Stimulated activated naive CD8-positive, alpha-beta T cell treated with anti-CD3 and anti-CD28 coated beads, Interleukin-15, amount 100 ng/mL, for 72 hours (primary cell): ENCODE measurements at places on chromosomes 2 and 18.

- no peak for DNase-seq
These were observed 145.6 kb downstream of the TTC27 start for GRCh38 chr2:32773448-32773808.

DNA sequence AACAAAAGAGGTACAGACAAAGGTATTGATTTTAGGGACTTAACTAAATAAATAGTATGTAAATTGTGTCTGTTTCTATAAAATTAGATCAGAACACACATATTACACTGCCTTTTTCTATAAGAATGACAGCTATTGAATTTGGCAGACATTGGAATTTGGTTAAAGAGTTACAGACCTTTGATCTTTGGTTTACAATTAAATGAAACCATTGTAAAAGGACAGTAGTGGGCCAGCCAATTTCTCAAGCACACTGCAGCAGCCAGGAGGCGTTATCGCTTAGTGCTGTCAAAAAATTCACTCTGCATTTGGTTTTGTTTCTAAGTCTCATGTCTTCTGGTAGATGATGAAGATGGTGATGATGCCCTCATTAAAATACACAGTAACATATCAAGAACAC is 175.9 kb downstream of the NR4A2 start:
- no peak for DNase-seq

GRCh38 chr2:241857041-241857541 is 1.6 kb downstream of the PDCD1 start:
- DNase-seq: no peak

DNA sequence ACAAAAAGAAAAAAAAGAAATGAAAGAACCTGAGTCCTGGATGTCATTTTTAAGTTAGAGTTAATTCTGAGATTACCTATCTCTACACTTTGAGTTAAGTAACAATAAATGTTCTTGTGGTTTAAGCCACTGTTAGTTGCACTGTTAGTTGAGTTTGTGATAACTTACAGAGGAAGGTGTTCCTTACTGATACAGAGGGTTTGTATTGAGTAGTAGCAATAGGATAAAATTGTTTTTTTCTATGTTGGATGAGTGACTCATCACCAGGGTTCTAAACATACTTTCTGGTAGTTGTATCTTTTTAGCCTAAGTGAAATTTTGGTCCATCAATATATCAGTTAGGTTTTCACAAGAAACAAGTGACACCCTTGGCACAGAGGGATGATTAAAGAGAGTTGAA is 4.0 kb upstream of the LCLAT1 start:
- no peak for DNase-seq

DNA sequence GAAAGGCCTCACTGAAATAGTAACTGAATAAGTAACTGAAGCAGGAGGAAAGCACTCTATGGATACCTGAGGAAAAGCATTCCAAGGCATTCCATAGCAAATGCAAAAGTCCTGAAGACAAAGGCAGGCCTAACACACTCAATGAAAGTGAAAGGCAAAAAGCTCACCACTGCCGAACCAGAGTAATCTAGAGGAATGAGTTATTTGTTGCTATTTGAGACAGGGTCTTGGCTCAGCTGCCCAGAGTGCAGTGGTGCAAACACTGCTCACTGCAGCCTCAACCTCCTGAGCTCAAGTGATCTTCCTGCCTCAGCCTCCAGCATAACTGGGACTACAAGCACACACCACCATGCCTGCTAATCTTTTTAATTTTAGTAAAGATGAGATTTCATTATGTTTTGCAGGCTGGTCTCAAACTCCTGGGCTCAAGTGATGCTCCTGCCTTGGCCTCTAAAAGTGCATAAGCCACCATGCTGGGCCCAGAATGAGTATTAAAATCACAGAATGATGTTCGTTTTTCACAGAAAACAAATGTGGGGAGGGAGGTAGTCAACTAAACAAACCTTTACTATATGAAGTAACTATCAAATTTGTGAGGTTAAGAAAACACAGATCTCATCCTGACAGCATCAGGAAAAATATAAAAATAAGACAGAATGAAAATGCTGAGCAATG is 17.9 kb downstream of the PIAS2 start:
- DNase-seq: no peak

DNA sequence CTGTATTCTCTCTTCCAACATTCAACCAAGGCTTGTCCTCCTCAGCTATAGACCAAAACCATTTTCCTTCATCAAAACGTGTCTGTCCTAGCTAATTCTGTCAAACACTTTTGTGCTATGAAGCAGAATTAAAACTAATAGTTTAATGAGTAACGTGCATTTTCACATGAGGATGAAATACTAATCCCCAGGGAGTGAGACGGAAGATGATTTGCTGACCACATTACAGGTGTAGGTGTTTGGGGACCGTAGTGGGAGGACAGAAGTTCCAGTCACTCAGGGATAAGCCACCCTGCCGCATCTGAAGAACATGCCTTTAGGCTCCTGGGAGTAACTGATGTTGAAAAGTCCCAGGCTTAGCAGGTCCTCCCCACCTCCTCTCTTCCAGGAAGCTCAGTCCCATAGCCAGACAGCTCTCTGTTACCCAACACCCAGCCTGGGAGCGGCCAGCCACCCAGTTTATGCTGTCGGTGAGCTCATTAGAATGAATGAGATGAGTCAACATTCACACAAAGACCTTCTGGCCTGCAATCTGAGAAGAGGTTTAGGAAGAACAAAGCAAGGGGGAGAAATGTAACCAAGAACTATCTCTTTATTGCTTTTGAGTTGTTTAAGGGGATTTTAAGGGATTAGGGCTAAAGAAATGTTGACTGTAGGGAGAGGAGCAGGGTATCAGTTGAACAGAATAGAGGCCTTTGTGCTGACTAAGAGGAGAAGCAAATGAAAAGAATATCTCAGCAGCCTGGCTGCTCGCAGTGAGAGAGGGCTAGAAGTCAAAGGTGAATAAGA is 122.5 kb downstream of the FOXI3 start:
- no peak for DNase-seq

DNA sequence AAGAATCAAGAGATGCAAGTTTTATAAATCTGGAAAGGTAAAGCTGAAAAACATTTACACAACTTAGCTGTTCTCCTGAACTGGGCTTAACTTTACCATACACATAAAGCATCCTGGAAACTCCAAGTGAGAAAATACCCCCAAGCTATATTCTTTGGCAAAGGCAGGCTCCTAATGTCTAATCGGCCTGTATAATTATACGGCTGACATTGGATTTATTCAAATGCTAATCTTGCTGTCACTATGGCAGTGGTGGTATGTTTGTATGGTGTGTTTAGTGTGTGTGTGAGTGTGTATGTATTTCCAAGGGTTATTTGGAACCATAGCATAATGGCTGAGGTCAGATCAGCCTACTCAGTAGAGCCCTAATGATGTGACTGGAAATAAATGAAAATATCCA is 1031.8 kb upstream of the ZEB2 start:
- no peak for DNase-seq

DNA sequence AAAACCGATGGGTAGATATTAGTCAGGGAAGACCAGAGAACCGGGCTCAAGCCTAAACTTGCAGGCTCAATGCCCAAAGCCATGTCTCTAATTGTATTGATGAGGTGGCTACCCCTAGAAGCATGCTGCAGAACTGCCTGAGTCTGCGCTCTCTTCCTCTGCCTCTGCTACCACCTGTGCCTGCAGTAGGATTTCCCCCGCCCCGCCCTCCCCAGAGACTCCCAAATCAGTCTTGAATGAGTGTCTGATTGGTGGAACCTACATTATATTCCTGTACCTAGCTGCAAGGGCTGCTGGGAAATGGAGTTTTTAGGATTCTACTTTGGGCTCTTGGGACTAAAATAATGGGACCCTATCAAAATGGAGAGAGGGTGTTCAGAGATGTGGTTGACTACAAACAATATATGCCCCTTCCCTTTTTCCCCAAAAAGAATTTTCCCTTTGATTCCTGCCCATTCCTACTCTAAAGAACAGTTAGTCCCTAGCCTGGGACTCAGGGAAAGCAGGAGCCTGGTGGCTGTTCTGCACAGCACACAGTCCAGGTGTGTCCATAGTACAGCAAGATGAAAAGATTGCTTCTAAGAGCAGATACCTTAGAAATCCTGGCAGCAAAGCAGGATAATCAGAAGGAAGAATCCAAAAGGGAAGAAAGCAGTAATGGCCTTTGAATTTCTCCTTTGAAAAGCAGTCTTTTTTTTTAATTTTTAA is 12.5 kb downstream of the GRP start:
- DNase-seq: no peak

GRCh38 chr2:107635883-107636282 is 190.8 kb upstream of the RGPD4 start:
- DNase-seq: no peak

- DNase-seq: no peak
These were observed 11.1 kb downstream of the COLEC11 start for GRCh38 chr2:3606028-3606369.

DNA sequence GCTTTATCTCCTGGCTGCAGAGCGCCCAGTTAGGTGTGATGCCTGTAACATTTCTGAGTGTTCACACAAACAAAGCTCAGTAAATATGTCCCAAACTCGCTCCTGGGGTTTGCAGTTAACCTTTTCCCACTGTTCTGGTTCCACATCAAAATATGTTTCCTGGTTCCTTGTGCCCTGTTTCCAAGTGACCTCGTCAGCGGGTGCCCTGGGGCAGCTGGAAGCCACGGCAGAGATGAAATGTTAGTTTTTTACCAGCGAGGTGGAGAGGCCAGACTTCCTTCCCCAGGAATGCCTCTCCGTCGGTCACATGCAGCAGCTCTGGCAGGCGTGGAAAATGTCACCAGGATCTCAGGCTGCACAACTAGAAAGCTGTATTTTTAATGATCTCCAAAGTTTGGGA is 18.2 kb downstream of the NFATC1 start:
- no peak for DNase-seq

GRCh38 chr2:101047774-101048173 is 45.7 kb downstream of the RPL31 start:
- DNase-seq: no peak

- no peak for DNase-seq
These were observed 300.8 kb upstream of the MEX3C start for GRCh38 chr18:51498085-51498855.

DNA sequence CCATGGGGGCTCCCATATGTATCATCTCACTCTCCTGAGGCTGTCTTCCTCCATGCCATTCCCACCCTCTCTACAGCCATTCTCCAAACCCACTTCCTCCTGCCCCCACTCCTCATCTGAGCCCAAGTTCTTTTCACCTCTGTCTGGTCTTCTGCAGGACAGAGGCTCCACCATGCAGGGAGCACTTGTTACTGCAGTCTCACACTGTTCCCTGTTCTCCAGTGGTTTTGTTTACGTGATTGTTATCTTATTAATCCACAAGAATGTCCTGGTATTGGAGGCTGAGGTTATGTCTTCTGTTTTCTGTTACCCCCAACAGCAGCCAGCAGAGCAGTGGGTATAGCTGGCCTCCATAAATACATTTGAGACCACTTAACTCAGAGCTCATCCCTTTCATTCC is 51.4 kb downstream of the PAX8 start:
- DNase-seq: no peak

GRCh38 chr2:219178377-219179175 is 501 bp downstream of the RETREG2 start:
- no peak for DNase-seq

DNA sequence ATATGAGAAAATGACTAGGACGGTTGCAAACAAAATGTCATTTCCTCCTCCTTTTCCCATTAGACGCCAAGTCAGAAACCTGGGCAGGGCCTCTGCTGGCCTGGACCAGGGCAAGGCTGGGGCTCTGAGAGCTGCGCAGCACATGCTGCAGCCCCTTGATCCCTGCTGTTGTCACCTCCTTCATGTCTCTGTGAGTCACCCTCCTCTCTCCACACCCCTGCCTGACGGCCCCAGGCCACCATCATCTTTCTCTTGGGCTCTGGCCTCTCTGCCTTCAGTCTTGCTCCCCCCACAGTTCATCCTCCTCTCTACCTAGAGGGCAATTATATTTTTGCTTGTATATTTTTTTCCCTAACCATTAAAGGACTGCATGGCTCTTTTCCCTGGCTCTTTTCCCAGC is 10.0 kb downstream of the FLACC1 start:
- no peak for DNase-seq

DNA sequence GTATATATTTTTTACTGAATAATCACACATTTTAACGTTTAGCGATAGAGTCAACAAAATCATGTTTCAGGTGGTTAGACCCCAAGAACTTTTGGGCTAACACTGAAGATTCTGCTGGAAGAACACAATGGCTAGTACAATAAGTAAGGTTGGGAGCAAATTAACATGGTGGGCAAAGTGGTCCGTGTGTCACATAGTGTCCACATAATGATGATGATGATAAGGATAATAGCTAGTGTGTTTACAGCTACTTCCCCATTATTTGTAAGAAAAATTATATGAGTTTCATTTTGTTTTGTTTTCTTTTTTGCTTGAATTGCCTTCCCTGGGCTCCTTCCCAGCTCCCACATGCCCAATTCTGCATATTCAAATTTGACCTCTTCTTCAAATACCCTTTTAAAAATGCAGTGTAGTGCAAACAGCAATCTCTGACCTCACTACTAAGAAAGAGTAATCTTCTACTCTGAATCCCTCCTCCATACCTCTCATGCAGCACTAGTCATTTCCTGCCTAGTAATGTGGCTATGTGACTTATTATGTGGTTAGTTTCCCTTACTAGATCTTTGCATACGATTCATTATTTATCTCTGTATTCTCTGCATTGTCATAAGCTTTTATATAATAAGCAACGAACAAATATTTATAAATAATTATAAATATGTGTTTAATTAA is 16.9 kb upstream of the VPS54 start:
- DNase-seq: peak; percentile 22

GRCh38 chr18:24999650-25000267 is 352.2 kb downstream of the ZNF521 start:
- no peak for DNase-seq

- no peak for DNase-seq
These were observed 158.1 kb downstream of the TANC1 start for GRCh38 chr2:159126432-159127022.

DNA sequence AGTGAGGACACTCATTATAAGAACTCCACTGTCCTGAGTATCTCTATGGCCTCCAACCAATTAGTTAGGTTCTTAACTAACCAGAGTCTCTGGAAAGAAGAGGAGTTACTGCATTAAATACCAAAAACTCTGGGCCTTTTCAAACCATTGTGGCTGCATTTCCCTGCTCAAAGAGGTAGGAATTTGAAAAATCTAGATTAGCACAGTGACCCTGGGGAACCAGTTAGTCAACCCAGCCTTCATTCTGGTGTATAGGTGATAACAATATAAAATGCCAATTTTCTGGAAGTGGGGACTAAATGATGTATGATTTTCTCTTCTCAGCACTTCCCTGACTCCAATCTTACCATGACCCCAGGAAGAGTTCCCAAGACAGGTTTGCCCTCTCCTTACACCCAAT is 287.8 kb upstream of the SETBP1 start:
- DNase-seq: no peak
